ENCODE measurements at places on chromosomes 1 and 21.

DNA sequence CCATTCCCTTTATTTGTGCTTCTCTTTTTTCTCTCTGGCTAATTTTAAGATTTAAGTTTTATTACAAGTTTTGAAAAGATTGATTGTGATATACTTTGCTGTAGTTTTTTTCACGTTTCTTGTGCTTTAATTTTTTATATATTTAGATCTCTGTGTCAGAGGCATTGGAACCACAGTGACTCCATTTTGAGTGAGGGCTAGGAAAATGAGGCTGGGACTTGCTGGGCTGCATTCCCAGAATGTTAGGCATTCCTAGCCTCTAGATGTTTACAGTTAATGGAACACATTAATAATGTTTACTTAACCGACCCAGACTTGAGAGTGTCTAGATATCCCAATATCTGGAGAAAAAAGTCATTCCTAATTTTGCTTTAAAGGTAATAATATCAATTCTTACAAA is 939.4 kb downstream of the BRINP3 start:
- DNase-seq, result no peak

DNA sequence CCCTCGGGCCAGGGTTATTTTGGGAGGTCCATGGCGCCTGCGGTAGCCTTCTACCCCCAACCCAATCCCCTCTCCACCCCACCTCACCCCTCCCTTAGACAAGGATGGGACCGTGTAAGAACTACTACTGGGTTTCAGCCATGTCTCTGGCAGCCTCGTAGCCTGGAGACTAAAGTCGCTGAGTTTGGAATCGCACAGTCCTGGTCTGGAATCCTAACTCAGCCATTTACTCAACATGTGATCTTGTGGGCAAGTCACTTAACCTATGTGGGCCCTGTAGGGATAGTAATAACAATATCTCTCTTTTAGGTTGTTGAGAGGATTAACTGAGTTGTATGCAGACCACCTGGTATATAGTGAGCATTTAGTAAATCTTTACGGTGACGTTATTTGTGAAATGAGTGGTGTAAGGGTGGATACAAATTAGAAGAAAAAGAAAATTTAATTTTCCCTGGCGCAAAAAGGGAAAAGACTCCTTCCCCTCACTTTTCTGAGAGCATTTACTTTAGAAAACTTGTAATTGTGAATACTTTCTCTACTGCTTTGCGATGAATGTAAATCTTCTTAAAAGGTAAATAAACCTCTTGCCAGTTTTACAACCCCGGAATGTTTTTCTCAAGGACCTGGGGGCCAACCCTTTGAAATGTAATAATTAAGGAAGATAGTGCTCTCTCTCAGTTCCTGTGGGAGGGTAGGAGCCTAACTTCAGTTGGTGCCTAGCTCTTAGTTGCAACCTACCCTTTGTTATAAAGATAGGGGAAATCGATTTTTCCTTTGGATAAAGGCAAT is 615 bp upstream of the MRPS15 start:
- DNase-seq, result no peak

DNA sequence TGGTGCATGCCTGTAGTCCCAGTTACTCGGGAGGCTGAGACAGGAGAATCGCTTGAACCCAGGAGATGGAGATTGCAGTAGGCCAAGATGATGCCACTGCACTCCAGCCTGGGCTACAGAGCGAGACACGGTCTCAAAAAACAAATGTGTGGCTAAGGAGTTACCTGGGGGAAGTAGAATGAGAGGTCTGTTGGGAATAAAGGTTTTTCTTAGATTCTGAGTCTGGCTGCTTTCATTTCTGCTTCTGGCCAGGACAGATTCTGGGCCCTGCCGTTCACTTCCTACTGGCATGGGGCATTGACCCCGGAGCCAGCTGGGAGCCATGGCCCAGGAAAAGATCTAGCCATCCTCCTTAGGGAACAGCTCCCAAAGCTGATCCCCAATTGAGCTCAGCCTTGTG is 420 bp upstream of the DCDC2B start:
- DNase-seq, result no peak

- DNase-seq, result no peak
Measured at GRCh38 chr1:19424651-19425570, 60.4 kb downstream of the CAPZB start.

DNA sequence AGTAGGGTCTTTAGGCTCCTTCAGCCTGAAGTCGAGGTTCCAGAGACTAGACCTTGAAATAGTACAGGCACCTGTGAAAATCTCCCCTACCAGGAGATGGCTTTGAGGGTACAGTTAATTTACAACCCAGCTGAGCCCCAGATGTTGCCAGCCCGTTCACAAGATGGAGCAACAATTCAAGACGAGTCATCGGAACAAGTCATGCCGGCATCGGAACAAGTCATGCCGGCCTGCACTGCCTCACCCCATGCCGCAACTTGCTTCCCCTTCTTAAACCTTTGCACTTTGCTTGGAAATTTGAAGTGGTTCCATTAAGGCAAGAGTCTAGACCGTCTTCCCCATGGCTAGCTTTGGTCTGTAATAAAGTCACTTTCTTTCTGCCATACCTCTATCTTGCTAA is 16.0 kb downstream of the HHAT start:
- no peak for DNase-seq

DNA sequence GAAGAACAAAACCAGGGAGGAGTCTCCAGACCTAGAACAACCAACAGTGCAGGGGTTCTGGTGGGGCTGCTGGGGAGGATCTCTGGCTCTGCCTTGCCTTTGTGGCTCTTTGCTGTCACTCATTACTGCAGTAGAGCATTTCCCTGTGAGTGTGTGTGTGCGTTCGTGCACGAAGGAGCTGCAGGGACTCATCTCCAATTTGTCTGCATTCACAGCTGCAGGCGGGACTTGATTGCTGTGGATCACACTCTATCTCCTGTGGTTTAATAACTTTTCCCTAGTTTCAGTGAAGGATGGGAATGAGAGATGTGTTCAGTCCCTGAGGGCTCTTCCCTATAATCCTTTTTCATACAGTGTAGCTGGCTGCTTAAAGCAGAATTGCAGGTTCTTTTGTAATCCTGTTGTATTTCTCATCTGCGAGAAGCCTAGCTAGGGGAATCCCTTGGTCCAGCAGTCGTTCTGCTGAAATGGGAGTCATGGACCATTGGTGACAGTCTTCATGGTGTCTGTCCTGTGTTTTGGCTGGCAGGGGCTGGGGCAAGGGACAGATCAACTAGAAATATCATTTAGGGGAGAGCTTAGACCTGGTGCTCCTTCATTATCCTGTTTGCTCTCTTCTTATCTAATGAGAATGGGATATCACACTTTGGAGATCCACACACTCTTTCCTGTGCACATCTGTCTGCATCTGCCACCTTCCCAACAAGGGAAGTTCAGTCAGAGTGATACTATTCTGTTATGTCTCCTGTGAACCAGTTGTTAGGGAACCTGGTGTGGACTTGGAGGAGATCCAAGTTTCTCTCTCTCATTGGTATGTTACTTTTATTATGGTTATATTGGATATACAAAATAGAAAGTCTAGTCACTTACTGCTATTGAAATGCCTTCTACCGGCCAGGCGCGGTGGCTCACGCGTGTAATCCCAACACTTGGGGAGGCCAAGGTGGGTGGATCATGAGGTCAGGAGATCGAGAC is 3.0 kb downstream of the PCP4L1 start:
- no peak for DNase-seq

DNA sequence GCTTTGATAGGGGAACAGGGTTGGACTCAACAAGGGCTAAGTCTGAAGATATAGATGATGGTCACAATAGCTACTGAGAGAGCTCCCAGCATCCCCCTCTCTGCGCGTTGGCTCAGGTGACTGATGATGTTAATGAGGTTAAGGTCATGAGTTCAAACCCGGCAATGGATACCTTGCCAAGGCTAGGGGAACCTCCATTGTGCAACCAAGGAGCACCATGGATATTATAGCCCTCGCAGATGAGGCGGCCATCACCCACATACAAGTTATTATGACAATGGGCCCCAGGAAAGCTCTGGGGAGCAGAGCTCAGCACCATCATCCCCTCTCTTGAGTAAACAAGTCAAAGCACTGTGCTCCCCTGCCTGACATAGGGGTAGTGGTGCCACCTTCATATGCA is 8.2 kb downstream of the KCNA2 start:
- no peak for DNase-seq

DNA sequence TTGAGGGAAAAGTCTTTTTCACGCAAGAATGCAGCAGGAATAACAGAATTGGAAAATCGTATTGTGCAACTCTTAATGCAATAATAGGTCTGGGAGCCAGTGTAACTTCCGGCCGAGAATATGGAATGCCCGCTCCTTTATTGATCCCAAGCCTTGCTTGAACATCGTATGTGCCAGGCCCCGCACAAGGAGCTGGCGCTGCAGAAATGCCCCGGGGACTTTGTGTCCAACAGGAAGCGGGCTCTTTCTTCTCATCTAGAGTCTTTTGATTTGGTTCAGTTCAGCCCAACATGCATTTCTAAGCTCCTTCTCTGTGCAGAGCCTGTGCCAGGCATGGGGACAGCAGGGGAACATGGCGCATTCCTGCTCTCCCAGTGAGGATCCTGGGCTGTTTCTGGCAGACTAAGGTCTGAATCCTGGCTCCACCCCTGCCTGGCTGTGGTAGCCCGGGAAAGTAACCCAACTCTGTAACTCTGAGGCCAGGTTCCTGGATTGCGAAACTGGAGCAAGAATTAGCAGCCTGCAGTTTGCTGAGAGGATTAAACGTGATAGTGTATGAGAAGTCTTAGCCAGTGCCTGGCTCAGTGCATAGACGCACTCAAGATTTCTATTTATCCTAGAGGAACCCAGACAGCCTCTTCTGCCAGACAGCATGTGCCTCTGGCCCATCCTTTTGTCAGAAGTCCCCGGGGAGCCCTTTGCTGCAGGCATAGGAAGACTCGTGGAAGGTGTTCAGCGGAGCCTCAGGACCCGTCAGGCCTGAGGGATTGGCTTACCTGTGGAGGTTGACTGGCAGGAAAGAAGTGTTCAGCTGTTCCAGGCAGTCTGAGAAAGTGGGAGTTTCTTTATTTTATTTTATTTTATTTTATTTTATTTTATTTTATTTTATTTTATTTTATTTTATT is 987 bp upstream of the CDCP2 start:
- no peak for DNase-seq

GRCh38 chr1:231172411-231172810 is 10.6 kb downstream of the TRIM67 start:
- DNase-seq, result no peak

DNA sequence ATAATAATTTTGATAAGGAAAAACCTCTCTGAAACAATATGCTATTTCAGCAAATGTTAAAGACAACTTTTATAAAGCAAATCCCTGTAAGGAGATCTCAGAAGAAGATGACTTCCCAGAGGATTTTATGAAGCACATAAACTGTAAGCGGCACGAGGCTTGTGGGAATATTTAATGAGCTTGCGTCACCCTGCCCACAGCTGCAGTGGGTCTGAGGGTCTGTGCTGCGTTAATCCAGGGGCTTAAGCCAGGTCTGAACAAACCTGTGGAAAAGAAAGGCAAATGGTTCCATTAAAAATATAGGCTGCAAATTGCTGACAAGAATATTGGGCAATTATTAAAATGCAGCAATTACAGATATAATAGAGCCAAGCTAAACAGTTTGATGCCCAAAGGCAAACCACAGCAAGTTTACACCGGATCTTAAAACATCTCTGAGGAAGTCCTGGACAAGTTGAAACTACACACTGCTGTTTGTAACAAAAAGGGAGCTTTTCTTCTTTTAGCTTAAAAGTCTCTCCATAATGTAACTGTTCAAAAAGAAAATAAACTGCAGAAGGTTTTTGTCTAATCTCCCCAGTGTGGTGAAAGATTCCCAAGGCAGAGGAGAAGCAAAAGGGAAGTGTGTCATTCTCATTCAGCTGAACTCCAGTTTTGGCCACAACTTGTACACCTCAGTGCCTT is 21.8 kb downstream of the TGFBR3 start:
- no peak for DNase-seq

- no peak for DNase-seq
Measured at GRCh38 chr1:54836594-54836993, 35.5 kb upstream of the TTC22 start.

- DNase-seq, result no peak
Measured at GRCh38 chr1:1781526-1781903, 3.2 kb upstream of the NADK start.

GRCh38 chr1:214248311-214249085 is 32.5 kb upstream of the SMYD2 start:
- DNase-seq, result no peak

All from HS-27A (cell line).